Upper lobe of left lung (tissue), 6 donors: ENCODE measurements at places on chromosomes 12 and 14.

- no peak for DNase-seq
These were observed 24.0 kb upstream of the PKP2 start for GRCh38 chr12:32920506-32921085.

- no peak for DNase-seq
These were observed 195.5 kb downstream of the PAX9 start for GRCh38 chr14:36857136-36857535.

DNA sequence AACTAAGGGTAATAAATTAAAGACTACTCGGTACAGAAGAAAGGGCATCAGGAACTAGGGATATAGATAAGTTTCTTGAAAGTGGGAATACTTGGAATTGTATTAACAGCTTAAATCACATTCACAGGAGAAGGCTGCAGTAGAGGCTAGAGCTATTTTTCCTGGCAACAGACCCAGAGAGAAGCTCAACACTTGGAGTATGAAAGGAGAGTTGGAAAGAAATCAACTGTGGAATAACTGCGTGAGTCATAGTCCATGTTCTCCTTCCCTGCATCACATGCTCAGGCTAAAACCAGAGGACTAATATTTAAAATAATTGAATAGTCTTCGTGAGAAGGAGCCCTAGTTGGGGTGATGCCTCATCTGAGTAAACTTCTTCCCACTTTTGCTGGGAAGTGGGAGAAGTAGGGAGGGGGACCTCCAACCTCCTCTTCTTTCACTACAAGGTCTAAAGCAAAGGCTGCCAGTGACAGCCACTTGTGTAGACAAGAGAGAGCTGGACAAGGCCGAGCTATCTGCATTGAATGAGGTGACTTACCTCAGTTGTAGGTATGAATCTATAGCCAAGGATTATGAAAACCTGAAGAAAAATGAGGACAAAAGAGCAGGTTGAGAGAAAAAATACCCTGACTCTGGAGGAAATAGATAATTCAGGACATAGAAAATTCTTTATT, 32.7 kb downstream of the DYRK2 start:
- no peak for DNase-seq

DNA sequence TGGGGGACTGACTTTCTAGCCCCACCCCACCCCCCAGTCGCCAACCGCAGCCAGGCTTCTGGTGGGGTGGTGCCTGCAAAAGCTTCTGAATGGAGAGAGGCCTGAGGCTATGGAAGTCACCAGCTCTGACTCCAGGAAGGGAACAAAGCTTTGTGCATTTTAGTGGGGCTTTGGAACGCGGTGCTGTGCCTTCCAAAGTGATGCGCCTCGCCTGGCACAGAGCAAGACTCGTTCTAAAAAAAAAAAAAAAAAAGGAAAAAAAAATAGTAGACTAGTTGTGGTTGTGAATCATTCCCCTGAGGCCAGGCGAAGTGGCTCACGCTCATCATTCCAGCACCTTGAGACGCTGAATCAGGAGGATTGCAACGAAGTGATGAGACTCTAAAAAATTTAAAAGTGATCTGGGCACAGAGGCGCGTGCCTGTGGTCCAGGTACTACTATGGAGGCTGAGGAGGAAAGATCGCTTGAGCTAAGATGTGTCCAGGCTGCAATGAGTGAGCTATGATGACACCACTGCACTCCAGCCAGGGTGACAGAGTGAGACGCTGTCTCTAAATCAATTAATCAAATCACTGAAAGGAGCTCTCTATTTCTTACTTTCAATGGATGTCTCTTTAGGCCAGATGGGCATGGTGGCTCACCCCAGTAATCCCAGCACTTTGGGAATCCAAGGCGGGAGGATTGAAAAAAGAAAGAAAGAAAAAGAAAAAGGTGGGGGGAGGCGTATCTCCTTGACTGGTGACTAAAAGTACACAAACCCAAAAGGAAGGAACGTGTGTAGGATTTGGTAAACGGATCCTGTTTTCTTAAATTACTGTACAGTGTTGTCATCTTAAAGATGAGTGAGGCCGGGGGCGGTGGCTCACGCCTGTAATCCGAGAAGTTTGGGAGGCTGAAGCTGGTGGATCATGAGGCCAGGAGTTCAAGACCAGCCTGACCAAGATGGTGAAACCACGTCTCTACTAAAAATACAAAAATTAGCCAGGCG, 259.6 kb upstream of the ALG10B start:
- DNase-seq = no peak

DNA sequence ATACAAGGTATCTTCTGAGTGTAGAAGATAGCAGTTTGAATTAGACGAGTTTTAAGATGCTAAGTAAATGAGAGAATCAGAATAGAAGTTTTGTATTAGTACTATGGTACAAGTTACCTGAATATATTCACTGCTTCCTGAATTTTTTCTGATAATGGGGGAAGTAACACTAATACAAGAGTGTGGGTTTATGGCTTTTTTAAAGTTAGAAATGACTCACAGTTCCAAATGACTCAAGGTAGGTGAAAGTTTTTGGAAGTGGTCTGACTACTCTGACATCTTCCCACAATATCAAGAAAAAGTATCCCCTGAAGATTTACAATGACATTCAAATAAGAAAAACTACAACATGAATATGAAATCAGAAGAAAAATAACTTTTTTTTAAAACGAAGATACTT, 123.7 kb upstream of the GARIN6 start:
- DNase-seq = no peak

- DNase-seq = no peak
These were observed 68.9 kb upstream of the BBS10 start for GRCh38 chr12:76417116-76417515.

DNA sequence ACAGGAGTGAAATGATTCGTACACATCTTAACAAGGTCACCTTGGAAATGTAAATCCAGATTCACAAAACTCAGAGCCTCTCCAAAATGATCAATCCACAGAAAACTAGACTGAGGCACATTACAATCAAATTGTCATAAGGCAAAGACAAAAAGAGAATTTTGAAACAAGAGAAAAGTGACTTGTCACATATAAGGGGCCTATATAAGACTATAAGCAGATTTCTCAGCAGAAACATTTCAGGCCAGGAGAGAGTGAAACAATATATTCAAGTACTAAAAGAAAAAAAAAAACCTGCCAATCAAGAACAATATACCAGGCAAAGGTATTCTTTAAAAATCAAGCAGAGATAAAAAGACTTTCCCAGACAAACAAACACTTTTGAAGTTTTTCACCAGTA, 429.1 kb downstream of the BCAT1 start:
- DNase-seq = no peak

DNA sequence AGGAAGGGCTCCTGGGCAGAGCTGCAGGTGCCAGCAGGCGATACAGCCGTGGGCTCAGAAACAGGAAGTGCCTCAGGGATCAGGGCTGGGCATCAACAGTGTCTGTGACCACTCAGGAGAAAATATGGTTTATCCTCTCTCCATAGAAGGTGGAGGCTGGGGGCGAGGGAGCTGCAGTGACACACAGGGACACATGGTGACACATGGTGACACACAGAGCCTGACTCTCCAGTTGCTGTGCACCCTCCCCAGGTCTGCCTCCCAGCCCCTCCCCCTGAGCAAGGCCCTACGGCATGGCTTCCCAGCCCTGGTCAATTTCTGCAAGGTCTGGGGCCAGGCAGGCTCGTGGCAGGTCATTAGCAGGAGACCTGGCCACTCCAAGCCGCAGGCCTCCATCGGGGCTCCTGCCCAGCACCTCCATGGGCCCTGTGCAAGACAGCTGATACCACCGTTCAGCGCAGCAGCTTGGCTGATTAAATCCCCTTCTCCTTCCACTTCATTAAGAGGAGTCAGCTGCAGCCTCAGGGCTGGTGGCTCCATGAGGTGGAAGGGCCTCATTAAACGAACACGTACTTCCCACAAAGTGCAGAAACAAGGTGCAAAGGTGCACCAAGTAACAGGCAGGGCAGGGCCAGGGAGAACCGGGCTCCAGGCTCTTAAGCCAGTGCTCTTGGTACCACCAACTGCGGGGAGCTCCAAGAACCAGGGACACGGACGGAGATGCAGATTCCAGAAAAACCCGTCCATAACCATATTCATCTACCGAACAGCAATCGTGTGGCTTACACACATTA, 60.7 kb downstream of the CCNK start:
- no peak for DNase-seq

DNA sequence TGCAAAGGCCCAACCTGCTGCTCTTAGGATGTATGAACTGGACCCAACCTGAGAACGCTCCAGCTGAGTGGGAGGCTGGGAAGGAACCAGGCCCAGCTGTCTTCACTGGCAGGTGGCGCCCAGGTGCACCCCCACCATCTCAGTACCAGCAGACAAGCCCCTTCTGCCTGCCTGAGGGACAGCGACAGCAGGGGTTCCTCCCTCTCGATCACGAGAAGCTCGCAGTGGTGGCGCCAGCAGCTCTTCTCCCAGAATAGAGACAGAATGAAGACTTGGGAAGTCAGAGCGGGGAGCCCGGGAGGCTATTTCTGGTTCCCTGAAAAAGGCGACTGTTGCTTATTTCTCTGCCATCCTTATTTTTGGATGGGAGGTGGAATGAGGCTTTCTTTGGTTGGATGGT, 46.5 kb downstream of the CHGA start:
- DNase-seq = no peak

- peak; percentile 45 for DNase-seq
These were observed 75.0 kb downstream of the TGFB3 start for GRCh38 chr14:75906680-75907280.

- DNase-seq = no peak
These were observed 19.7 kb downstream of the VDR start for GRCh38 chr12:47885012-47885501.

DNA sequence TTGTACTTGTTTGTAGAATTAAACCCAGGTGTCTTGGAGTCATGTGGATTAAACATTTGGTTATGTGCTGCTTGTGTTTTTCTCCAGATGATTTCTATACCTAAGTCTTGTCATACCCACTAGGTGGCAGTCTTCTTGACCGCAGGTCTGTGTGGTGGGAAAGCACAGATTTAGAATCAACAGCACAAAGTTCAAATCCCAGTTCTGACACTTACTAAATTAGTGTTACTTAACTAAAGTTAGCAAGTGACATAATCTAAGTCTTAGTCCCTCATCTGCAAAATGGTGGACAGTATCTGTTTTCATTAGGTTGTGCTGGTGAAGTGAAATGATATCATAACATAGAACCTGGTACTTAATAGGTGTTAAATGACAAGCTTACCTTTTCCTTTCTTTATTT, 151.0 kb upstream of the ARHGAP5 start:
- no peak for DNase-seq

DNA sequence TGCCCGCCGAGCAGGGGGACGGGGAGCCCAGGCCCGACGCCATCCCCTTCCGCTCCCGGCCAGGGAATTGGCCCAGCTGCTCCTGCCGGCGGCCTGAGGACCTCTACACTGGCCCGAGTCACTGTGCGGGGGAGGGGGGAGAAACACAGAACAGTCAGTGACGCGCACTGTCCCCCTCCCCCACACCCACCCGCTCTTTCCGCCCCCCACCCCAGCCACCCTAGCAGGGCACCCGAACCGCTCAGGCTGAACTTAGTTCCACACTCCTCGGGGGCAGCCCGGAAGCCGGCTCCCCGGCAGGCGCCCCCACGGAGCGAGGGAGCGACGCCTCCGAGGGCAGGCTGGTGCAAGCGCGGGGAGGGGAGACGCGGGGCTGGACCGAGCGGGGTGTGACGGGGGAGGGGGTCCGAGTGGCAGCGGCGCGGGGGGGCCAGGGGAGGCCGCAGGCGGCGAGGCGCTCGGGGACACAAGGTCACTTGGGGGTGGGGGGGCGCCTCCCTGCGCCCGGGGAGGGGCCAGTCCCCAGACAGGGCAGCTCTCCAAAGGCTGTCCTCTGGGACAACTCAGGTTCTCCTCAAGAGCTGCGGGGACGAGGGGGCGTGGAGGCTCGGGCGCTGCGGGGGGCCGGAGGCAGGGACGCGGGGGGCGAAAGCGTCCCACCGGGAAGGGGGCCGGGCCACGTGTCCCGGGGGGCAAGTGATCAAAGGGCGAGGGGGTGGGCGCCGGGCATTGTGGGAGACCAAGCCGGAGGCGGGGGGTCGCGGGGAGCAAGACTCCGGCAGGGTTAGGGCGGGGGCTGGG, 648 bp downstream of the CHD4 start:
- peak; percentile 91 for DNase-seq

DNA sequence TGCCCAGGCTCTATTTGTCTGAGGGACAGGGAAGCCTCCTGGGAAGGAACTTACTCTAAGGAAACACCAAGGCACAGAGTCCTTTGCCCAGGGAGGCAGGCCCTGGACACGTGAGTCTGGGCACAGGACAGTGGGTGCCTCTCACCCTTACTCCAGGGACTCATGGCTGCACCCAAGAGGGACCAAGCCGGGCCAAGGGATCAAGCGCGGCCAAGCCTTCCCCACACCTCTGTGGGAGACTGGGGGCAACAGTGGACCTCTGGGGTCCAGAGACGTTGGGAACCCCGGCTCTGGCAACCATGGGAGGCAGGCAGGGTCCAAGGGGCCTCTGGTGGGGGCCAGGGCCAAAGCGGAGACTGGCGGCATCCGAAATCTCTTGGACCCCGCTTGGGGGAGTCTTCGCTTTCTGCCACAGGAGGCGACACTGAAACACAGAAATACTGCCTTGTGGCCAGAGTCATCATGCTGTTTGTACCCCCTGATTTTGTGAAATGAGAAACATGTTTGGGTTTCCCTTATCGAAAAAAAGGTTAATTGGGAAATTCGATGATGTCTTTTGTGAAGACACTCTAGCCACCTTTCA, 51.7 kb upstream of the BCL11B start:
- no peak for DNase-seq
